Ascending aorta (tissue), 2 donors: ENCODE measurements at places on chromosomes 1 and 21. TPM values are rescaled to one million over a fixed set of nuclear protein-coding genes. Genes with fewer than 3 reads are reported as not detected.

DNA sequence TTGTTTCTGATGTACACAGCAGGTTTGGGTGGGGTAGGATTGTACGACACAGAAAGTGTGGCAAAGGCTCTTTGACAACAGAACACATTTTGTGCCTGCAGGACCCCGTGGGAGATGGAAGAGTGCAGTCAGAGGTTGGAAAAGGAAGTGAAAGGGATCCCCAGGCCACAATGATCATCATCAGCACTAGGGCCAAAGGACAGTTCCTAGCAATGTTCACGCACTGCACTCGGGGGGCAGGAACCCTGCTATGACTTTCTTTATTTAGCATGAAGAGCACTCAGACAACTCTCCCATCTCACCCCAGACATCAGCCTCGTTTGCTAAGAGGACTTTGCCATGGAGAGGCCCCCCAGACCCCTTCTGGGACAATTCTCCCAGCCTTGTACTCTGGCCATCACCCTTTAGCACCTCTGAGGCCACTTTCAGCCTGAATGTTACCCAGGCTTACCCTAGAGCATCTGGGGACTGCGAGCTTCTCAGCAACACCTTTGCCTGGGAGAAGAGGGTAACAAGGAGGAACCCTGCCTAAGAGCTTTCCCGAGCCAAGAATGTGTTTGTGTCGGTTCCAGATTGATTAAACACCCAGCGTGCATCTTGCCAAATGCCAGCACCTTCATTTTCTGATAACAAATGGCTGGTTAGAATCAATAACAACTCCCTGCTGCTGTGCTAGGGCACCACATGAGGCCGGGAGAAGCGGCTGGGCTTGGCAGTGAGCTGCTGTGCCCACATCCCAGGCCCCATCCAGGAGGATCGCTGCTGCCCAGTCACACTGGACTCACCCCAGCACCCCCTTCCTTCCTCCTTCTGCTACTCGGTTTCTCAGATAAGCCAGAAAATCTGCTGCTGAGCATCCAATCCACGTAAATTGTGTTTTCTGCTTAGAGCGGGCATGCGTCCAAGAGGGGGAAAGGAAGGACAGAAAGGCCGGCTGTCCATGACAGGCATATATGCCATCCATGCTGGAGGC lies 633.1 kb downstream of the AJAP1 start:
- H3K27me3 ChIP-seq: no peaks in the 10 kb centered on the region
- H3K36me3 ChIP-seq: no peaks in the 10 kb centered on the region
- H3K4me3 ChIP-seq: no peak overlapping the region
- H3K4me1 ChIP-seq: no peaks in the 10 kb centered on the region

DNA sequence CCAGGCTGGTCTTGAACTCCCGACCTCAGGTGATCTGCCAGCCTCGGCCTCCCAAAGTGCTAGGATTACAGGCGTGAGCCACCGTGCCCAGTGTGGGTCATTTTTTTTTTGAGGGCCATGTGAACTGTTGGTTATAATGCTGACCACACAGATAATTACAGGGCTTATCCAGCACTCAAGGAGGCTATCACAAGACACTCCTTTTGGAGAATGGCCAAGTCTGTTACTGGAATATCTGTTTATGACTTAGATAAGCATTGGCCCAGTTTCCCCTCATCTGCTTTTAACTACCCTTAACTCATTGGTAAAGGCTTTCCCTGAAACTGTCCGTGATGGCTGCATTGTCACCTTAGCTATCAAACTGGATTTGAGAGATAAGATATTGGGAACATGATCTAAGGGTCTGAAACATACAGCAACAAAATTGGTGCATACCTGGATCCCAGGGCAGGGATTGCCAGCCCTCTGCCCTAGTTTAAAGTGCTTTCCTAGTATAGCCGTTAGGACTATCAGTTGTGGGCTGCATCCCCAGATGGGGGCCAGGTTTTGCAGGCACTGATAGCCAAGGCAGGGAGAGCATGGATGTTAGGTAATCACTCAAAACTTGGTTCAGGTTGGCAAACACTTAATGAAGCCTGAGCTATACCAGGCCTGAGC lies 15.6 kb downstream of the SZT2 start:
- H3K36me3 ChIP-seq: peaks cover 59% of the 10 kb centered on the region
- DNase-seq: no peak

- H3K36me3 ChIP-seq: no peaks in the 10 kb centered on the region
- no peak for DNase-seq
- H3K27ac ChIP-seq: no peak overlapping the region
Measured at GRCh38 chr1:245863566-245864184, 643.4 kb downstream of the SMYD3 start.

GRCh38 chr1:109156916-109157385 lies 43.0 kb downstream of the ELAPOR1 start:
- peaks cover 2% of the 10 kb centered on the region for H3K4me1 ChIP-seq
- no peaks in the 10 kb centered on the region for H3K36me3 ChIP-seq
- H3K27me3 ChIP-seq: no peaks in the 10 kb centered on the region
- DNase-seq: no peak
- no peak overlapping the region for H3K27ac ChIP-seq

DNA sequence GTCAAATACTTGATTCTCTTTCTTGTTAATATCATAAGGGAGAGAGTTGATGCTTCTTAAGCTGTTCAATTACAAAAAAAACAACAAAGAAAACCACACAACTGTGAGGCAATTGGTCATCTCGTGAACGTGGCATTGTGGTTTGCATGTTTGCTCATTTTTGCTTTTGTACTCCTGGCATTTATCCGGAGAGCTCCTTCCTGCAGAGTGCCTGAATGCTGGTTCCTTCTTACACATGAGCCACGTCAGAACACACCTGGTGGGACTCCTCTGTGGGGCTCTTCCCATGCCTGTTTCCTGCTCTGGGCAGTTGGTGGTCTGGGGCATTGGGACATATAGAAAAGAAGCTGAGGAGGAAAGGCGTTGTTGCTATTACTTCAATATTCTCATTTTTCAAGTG lies 25.7 kb downstream of the KCNK1 start:
- no peaks in the 10 kb centered on the region for H3K4me1 ChIP-seq
- no peak for DNase-seq
- no peak overlapping the region for H3K4me3 ChIP-seq
- H3K36me3 ChIP-seq: no peaks in the 10 kb centered on the region

Gene CFAP74
- total RNA-seq: not detected

Gene F3
- total RNA-seq: 32.5 TPM

Gene AJAP1
- 6.9 TPM for total RNA-seq
